ENCODE measurements at places on chromosomes 3 and 15.

GRCh38 chr15:29129221-29129620 lies 140.4 kb downstream of the NSMCE3 start:
- DNase-seq = no peak

DNA sequence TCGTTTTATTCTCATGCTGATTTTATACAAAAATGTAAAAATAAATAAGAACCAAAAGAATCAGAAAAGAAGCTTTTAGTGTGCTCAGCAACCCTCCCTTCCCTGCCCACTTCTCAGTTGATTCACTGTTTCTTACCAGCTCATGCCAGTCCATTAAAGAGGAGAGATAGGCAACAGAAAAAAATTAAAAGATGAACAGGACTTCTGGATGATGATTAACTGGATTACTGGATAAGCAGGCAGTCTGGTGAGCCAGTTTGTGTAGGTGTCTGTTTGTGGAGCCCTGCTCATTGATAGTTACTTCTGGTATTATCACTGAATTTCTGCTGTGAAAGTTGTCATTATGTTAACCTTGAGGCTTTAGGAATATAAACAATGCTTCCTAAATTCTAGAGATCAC lies 15.1 kb upstream of the GPR171 start:
- no peak for DNase-seq

GRCh38 chr3:116001151-116001621 lies 377.9 kb downstream of the GAP43 start:
- no peak for DNase-seq

DNA sequence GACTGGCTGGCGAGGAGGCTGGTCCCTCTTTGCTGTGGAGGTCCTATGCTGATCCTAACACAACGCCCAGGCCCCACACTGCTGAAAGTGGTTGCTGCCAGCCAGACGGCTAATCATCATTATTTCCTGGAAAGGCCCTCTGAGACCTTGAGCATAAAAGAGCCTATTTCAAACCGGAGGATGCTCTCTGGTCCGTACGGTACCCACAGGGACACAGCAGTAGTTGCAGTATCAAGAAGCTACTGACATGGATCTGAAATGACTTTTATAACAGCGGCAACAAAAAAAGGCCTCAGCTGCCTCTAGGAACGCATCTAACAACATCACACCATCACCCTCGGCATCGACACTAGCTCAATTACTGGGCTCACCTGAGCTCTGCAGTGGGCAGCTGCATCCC lies 59.1 kb upstream of the FOXB1 start:
- DNase-seq = no peak

- no peak for DNase-seq
These were observed 168.4 kb upstream of the VEPH1 start for GRCh38 chr3:157671656-157672055.

DNA sequence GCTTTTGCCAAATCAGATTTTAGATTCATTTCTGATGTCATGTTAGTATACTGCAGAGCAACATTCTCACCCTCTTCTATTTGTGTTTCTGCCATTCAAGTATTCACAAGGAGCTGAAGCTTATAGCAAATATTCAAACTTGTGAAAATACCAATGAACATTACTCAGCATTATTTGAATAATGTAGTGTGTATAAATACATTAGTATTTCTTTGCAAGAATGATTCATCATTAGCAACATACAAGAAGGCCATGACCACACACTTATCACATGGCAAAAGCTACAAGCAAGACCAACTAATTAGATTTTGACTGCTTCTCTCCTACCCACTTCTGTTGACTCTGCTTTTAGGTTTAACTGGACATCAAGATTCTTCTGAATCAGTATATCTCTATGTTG lies 124.9 kb downstream of the IGSF11 start:
- DNase-seq = no peak

- no peak for DNase-seq
These were observed 17.8 kb downstream of the EDEM1 start for GRCh38 chr3:5205165-5205941.

All from heart right ventricle (tissue), 16 donors.